Urinary bladder (tissue), 4 donors: ENCODE measurements at places on chromosomes 4 and X.

GRCh38 chrX:107715331-107716117 lies 60.1 kb downstream of the TSC22D3 start:
- no peak for DNase-seq

DNA sequence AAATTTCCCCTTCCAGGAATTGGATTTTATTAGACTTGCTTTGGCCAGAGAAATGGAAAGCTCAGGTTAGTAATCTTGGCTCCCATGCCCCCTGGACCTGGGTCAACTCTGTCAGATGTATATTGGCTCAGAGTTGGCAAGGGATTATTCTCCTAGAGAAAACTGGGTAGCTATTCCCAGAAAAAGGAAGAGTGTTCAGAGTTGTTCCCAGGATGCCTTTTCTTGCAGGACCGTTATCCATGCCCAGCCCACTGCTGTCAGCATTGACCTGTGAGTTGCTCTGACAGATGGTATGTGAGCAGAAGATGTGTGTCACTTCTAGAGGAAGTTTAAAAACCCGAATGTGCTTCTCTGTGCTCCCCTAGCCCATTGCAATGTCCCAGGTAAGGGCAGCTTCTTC lies 509.9 kb upstream of the ZFP42 start:
- no peak for DNase-seq

- no peak for DNase-seq
These were observed 22.4 kb downstream of the LPAR4 start for GRCh38 chrX:78769946-78770345.

DNA sequence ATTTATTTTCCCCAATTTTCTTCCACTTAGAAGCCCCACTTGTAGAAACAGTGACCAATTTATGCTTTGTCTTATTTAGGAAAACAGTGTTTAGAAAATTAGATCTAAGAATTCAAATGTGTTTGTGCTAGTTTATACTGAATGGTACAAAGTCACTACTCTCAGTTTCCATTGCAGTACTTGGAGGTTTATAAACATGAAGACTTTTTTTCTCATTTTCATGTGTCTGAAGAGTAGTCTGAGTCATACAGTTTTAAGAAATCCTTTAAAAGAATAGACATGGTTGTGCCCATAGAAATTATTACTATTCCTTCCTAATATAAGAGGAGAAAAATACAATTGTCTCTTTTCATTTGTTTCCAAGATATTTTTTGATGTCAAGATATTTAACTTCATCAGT lies 458.7 kb downstream of the NAF1 start:
- no peak for DNase-seq

GRCh38 chrX:151852294-151852693 lies 60.4 kb upstream of the MAGEA4 start:
- no peak for DNase-seq

DNA sequence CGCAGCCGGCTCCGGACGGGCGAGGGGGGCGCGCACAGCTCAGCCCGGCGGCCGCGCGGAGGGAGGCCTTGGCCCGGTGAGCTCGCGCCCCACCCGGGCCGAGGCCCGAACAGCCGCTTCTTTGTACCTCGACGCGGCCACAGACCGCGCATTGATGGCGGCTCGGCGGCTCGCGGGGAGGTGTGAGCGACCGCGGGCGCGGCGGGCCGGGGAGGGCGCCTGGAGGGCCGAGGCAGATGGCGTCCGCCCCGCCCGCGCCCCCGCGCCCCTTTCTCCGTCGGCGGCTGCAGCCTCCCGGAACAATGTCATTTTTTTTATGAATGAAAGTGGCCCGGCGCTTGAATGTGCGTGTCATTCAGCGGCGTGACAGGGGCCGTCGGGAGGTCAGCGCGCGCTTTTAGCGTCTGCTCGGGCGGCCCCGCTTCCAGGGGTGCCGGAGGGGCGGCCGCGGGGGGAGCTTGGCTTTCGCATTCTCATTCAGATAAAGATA lies 1.8 kb downstream of the FGFR3 start:
- DNase-seq: no peak

- DNase-seq: no peak
These were observed 264.4 kb upstream of the ITM2A start for GRCh38 chrX:79631526-79631925.

DNA sequence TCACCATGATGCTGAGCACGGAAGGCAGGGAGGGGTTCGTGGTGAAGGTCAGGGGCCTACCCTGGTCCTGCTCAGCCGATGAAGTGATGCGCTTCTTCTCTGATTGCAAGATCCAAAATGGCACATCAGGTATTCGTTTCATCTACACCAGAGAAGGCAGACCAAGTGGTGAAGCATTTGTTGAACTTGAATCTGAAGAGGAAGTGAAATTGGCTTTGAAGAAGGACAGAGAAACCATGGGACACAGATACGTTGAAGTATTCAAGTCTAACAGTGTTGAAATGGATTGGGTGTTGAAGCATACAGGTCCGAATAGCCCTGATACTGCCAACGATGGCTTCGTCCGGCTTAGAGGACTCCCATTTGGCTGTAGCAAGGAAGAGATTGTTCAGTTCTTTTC lies 4.0 kb downstream of the HNRNPH2 start:
- no peak for DNase-seq

DNA sequence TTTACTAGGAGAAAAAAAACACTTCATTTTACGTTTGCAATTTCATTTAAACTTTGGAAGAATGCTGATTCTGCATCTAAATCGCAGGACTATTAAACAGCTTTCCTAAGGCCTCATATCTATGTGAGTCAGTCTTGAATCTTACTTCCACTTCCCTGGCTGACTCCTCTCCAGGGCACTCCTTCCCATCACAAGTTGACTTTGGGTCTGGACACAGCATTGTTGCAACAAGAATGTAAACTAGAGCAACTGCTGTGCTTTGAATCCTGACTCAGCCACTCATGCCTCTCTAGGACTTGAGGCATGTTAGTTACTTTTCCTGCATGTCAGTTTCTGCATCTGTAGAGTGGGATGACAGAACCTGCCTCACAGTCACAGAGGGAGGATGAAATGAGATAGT lies 413.8 kb downstream of the FAT4 start:
- no peak for DNase-seq

- DNase-seq: no peak
These were observed 22.8 kb downstream of the VSIG4 start for GRCh38 chrX:66016905-66017658.

DNA sequence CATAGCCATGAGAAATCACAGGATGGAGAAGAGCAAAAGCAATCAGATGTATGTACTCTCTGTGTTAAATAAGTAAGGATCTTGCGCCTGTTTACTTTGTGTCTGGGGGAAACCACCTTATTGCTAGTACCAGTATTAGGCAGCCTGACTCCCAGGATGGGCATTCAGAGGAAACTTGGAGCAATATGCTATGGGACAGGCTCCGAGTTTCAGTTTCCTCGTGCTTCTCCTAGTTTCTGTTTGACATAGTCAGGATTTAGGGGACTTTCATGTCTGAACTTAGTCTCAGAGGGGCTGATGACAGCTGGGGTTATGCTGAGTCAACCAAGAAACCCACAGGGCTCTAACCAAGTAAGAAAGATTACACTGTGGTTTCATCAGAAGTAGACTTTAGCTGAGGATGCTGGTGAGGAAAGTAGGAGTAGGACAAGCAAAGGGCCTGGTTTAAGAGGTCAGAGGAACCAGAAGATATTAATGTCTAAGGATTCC lies 13.5 kb downstream of the NSUN7 start:
- no peak for DNase-seq

GRCh38 chr4:6343939-6344408 lies 74.3 kb downstream of the WFS1 start:
- no peak for DNase-seq

DNA sequence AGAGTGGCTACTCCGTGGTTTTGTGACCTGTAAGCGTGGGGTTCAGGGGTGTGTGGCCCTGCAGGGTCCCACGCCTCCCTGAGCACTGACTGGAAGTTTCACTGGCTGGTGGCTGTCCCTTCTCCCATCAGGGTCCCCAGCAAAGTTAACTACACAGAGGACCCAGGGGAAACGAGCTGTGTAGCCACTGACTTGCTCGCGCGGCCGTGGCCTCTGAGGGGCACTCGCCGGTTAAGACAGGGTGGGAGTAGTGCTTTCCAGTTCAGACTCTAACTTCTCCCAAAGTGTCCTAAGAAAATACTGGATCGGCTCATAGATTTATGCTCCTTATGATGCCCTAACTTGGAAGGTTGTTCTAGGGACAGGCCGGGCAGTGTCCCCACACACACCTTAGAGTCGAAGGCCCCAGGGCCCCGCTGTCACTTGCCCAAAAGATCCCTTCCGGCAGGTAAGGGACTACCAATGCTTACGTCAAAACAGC lies 28.2 kb downstream of the NELFA start:
- DNase-seq: no peak

- no peak for DNase-seq
These were observed 194.3 kb downstream of the SOWAHB start for GRCh38 chr4:76703676-76704075.

DNA sequence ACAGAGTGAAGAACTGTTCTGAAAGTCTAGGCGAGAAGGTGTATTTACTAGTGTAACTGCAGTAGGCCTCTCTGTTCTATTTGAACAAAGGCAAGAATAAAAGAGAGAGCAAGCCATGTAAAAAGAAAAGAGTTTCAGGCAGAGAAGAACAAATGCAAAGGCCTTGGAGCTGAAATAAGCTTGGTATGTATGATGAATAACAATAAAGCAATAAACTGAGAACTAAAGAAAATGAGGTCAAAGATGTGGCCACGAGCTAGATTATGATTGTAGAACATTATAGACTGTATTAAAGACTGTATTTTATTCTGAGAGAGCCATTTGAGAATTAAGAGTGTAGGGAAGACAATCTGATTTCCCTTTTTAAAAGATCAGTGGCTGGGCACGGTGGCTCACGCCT lies 160.5 kb downstream of the LRBA start:
- DNase-seq: no peak

DNA sequence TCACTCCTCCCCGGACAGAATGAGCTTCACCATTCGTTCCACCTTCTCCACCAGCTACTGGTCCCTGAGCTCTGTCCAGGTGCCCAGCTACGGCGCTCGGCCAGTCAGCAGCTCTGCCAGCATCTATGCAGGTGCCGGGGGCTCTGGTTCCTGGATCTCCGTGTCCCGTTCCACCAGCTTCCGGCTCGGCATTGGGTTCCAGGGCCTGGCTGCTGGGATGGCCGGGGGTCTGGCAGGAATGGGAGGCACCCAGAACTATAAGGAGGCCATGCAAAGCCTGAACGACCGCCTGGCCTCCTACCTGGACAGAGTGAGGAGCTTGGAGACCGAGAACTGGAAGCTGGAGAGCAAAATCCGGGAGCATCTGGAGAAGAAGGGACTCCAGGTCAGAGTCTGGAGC lies 36.4 kb upstream of the N4BP2 start:
- no peak for DNase-seq

DNA sequence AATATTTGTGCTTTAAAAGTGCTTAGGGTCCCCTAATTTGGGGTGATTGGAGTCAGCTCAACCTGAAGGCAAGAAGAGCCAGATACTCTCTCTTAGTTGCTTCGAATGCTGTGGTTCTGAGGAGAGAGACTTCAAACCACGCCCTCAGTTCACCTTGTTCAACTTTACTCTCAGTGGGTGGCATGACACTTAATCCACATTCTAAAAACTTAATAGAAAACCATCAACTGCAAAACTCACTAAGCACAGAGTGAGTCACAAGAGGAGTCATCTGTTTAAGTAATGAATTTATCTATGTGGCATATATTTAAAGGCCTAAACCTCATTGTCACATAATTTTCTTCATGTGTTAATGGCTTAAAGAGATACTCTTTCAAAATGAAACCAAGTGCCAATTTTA lies 99.5 kb upstream of the SLC4A4 start:
- no peak for DNase-seq

DNA sequence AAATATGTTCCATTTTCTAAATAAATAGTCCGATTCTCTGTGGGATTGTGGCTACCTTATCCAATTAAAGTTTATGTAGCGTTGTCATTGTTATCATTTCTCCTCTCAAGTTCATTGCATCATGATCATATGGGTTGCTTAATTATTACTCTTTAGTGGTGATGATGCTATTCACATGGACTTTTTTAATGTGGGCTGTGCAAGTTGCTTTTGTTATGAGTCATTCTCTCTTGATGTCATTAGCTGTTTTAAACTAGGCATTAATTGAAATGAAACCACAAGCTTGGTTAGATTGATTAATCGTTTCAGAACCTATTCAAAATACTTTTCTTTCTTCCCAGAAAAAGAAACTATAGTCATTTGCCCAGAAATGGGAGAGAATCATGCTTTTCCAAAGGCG lies 38.2 kb downstream of the NHS start:
- DNase-seq: no peak
